ENCODE measurements at places on chromosomes 16 and 17.
A peak's percentile ranks its signal among the peaks of the same experiment; 100 is the strongest.

DNA sequence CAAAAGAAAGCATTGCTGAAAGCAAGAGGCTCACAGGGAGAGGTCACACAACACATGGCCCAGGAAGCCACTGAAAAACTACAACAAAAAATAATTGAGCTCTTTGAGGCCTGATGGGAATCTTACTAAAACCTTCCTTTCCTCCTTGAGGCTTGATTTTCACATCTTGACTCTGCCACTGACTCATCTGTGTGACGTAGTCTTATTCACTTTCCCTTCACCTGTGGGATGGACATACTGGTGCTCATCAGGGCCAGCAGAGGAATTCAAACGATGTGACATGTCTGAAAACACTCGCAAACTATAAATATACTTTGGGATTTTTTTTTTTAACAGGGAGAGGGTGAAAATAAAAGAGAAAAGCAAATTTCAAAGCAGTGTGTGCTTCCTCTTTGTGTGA lies 78.3 kb upstream of the ASIC2 start:
- no peak for DNase-seq

DNA sequence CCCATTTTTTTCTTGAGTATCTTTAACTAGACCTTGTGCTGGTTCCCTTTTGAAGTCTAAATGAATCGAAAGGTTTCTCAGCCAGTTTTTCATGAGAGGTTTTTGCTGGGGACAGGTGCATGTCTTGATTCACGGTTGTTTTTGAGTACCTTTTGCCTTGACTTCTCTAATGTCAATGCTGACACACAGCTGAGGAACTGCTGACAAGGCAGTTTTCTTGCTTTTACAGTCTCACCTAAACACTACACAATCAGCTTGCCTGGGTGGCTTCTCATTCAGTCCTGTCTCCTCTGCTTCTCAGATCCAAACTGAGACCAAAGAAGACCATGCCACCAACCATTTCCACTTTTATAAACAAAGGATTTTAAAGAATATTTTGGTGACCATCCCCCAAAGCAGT lies 7.1 kb downstream of the OR3A3 start:
- no peak for DNase-seq

GRCh38 chr17:50181144-50181543 lies 15.3 kb downstream of the SGCA start:
- DNase-seq: no peak

DNA sequence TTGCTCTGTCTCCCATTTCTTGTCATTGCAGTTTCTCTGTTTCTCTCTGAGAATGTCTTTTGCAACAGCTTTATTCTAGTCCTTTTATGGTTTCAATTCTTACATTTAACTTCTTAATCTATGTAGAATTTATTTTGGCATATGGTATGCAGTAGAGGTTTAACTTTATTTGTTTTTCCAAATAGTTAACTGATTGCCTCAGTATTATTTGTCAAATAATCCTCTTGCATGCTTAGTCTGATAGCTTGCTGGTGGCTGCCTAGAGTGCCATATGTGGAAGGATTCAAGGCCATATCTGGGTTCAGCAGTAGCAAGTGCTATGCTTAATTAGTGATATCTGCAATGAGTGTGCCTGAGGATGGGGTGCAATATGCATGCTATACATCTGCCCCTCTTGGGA lies 6.9 kb downstream of the SNTB2 start:
- no peak for DNase-seq

DNA sequence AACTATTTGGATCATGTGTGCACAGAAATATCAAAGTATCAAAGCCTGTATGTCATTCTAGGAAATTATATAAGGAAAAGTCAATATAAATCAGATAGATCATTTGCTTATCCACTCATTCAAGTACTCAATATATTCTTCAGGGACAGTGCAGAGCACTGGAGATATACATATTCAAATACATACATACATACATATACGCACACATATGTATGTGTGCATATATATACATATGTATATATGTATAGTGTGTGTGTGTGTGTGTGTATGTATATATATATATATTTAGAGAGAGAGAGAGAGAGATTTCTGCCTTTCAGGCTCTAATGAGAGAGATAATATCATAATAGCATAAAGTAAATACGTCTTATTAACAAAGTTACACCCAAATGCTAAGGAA lies 169.2 kb downstream of the PMP22 start:
- no peak for DNase-seq

GRCh38 chr17:75535119-75535537 lies 9.6 kb downstream of the LLGL2 start:
- peak; percentile 67 for DNase-seq

Data from stimulated activated CD8-positive, alpha-beta memory T cell treated with anti-CD3 and anti-CD28 coated beads, Interleukin-15, amount 100 ng/mL, for 48 hours (primary cell).